ENCODE measurements at places on chromosomes 7 and 10.
A peak's percentile ranks its signal among the peaks of the same experiment; 100 is the strongest.

- DNase-seq, result peak; percentile 12
Observed at GRCh38 chr7:134548877-134549276, at the start of gene AKR1B15. Gene AKR1B15, plus strand, starts transcription at chr7:134549110. Its CDS starts 15,510 bp downstream, at chr7:134564620.

DNA sequence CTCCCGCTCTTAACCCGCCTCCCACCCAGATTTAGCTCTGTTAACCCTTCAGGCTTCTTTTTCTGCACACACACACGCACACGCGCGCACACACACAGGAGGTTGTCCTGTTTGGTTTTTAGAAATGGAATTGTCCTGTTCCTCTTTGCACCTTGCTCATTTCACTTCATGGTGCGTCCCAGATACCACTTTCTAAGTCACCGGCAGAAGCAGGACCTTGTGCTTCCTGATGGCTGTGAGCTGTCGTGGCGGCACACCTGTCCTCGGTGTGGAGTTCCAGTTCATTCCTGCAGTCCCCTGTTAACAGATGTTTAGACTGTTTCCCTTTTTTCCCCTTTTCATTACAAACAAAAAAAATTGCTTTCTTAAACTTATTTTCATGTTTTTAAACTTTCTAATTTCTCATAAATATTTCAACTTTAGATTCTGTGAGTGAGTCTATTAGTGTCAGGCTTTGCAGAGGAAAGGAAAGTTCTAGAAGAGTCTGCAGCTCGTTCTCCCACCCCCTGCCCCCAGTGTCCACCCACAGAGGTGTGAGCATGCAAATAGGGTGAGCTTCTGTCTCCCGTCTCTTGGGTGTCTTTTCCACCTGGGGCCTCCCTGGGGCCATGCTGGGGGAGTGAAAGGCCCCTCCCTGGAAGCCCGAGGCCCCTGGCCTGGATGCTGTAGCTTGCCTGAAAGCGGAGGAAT is 85.5 kb downstream of the LHPP start:
- DNase-seq, result no peak

GRCh38 chr7:80134115-80134535 is 506 bp upstream of the GNAI1 start:
- no peak for DNase-seq

GRCh38 chr7:41470081-41470480 is 232.8 kb downstream of the INHBA start:
- no peak for DNase-seq

DNA sequence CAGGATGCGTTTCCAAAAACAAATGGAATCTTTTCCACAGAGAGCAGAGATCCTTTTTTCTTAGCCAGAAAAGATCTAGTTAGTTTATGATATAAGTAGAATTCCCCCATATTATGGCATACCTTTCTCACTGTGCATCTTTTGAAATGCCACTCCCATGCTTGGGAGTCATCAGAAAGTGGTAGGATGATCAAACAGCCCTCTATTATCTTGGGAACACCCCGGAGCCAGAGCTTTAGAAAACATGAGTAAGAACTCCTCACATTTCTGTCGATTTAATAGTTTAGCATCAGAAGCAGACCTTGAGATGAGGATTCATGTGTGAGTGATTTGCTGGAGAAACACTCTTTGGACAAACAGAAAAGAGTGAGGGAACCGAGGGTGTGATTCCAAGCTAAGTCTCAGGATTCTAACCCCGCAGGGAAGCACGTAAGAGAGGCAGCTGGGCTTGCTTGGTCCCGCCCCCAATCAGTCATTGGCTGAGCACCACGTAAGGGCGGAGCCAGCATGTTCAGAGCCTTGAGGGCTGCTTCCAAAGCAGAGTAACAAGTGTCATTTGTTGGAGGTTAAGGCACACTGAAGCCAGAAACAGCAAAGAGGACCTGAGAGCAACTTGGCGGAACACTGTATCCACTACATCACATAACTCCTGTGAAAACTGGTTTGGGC is 43.7 kb upstream of the NXPH1 start:
- DNase-seq, result no peak
